ENCODE measurements at places on chromosomes 12 and 14.

- DNase-seq: no peak
Measured at GRCh38 chr12:100493396-100494012, 19.8 kb downstream of the NR1H4 start.

GRCh38 chr12:52182384-52182783 lies 9.4 kb downstream of the KRT80 start:
- no peak for DNase-seq

- no peak for DNase-seq
Measured at GRCh38 chr12:83666690-83667089, 980.0 kb downstream of the TMTC2 start.

- DNase-seq: no peak
Measured at GRCh38 chr14:55964091-55964490, 154.1 kb upstream of the PELI2 start.

GRCh38 chr14:63453443-63453936 lies 89.7 kb downstream of the PPP2R5E start:
- DNase-seq: no peak

DNA sequence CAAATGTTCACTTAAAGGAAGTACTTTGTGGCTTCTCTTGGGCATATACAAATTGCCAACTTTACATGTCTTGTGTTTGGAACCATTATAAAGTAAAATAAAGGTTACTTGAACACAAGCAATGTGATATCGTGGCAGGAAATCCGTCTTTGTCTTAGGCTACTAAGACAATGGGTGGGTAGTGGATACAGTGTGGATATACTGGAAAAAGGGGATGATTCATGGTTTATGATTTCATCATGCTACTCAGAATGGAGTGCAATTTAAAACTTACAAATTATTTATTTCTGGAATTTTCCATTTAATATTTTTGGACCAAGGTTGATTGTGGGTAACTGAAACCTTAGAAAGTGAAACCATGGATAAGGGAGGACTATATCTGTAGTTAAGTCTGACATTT lies 48.4 kb downstream of the MYRFL start:
- no peak for DNase-seq

GRCh38 chr14:90368946-90369721 lies 27.7 kb upstream of the CALM1 start:
- DNase-seq: no peak

GRCh38 chr14:77197988-77198387 lies 16.4 kb downstream of the TMEM63C start:
- no peak for DNase-seq

DNA sequence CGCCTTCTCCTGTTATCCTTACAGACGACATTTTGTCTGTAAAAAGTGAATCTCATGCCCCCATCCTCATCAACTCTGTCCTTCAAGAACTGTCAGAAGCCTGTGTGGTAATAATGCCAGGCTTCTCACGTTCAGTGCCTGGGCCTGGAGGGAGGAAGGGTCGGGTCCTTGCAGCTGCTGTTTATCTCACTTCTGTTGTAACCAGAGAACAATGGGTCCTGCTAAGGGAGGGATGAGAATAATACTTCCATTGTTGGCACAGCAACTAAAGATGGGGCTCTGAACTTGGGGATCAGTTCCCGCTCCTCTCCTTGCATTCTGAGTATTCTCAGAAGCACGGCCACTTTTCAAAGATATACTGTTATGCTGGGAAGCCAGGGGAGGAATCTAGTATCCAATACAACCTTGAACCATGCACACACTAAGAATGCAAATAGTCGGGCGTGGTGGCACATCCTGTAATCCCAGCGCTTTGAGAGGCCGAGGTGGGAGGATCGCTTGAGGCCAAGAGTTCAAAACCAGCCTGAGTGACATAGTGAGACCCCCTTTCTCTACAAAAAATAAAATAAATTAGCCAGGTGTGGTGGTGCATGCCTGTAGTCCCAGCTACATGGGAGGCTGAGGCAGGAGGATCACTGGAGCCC lies 38.8 kb upstream of the NINJ2 start:
- DNase-seq: no peak

DNA sequence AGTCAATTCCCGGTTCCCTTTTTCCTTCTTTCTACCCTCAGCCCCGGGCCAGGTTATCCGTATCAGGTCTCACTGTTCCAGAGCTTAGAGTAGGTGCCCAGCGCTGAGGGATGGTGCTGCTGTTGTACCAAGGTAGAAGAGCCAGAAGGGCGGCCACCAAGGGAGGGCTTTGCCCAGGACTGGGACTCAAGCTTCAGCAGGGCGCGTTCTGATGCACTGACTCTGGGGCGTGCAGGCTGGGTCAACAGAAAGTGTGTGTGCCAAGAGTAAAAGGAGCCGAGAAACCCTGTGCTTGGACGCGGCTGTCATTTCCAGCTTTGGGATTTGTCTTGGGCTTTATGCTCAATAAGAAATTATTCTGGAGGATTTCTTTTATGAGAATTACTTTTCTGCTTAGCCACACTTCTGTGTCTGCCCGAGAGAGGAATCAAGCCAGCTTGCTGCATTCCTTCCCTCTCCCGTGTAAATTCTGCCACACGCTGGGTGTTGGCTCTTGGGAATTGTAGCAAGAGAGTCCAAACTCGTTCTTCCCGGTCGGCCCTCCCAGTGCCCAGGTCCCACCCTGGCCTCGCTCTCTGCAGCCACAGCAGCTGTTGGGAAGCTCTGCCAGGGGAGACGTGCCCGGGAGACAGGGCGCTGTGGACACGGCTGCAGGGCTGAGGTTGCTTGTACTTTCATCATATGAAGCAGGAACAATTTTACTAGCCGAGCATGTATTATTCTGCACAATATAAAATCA lies 98.0 kb downstream of the FBXL14 start:
- no peak for DNase-seq

- DNase-seq: no peak
Measured at GRCh38 chr14:64610049-64610746, 60.4 kb downstream of the PPP1R36 start.

GRCh38 chr12:70885956-70886355 lies 34.6 kb downstream of the PTPRR start:
- DNase-seq: no peak

GRCh38 chr12:53486736-53487487 lies 12.3 kb downstream of the MAP3K12 start:
- no peak for DNase-seq

DNA sequence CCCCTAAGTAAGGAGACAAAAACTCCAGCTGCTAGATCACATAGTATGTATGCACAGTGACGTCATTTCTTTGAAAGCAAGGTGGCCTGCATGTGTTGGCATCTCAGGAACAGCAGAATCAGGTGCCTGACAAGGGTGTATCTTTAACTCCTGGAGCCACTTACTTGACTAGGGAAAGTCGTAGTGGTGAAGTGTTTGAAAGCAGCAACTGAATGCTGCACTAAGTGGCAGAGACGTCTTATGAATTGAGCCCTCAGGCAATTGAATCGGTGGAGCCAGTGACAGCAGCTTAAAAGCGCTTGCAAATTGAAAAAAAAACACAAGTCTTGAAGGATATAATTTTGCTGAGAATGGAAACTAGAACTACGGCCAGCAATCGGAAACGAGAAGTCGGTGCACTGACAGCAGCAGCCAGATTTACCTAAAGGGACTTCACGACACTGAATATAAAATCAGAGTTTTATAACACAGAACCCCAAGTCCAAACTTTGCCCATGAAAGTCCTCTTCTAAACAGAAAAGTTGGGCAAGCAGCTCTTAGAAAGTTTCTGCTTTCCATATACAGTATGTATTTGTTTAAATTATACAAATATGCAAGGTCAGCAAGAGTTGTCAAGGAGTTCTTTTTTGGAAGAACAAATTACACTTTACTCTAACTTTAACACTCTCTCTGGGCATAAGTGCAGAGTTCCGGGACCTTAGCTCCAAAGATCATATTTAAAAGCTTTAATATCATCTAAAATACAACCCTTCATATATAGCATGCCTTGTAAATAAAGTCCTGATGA lies 1.1 kb downstream of the IGF1 start:
- no peak for DNase-seq

DNA sequence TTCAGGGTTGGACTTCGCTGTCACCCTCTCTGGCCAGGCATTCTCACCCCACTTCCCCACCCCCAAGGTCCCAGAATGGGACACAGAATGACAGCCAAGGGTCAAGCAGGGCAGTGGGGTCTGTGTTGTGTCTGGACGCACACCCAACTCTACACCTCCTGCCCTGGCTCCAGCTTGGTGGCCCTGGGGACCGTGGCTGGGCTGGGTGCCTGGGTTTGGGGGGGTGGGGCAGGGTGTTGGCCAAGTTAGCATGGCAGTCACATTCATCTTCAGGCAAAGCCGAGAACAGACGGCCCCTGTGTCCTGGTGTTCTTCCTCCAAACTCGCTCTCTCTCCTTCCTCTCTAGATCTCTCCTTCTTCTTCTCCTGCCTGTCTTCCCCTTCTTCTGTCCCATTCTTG lies 5.6 kb downstream of the LRP1 start:
- no peak for DNase-seq

DNA sequence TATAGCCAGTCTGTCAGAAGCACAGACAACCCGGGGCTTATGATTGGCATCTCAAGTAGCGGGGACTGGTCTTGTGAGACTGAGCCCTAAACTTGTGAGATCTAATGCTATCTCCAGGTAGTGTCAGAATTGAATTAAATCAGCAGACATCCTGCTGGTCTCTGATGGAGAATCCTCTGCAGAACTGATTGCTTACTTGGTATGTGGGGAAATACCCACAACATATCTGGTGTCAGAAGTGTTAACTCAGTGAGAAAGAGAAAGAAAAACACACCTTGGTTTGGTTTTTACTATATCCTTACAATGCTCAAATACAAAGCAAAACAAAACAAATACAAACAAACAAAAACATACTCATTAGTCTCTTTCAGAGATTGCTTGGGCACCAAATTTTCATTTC lies 10.0 kb downstream of the SEL1L start:
- no peak for DNase-seq

GRCh38 chr12:68352067-68352466 lies 19.9 kb upstream of the MDM1 start:
- no peak for DNase-seq

DNA sequence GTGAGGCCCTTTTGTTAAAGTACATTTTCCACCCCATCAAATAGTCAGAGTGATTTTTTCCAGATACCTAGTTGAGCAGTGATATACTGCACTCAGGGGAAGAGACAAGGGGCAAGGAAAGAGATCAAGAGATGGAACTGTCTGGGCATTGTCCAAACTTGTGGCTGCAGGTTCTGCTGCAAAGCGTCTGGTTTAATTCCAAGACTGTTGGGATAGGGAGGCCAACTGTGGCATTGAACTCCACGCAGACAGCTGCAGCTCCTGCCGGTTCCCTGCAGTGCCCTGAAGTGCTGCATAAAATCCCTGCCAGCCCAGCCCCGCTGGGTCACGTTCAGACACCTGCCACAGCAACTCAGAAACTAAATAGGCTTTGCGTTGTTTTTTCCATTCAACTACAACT lies 30.5 kb downstream of the RPH3A start:
- no peak for DNase-seq
